ENCODE measurements at places on chromosomes 2 and 18.
A peak's percentile ranks its signal among the peaks of the same experiment; 100 is the strongest.

- DNase-seq = peak; percentile 86
Measured at GRCh38 chr2:65056215-65057053, at the start of gene CEP68. CEP68 (plus strand) TSS chr2:65056416; CDS start chr2:65069445, 13,029 bp downstream.

- peak; percentile 14 for DNase-seq
Measured at GRCh38 chr18:4960578-4960977, 236.5 kb downstream of the AKAIN1 start.

- peak; percentile 2 for DNase-seq
Measured at GRCh38 chr2:118609138-118609537, 238.3 kb downstream of the EN1 start.

- DNase-seq = no peak
Measured at GRCh38 chr2:153091344-153091743, 372.9 kb downstream of the ARL6IP6 start.

DNA sequence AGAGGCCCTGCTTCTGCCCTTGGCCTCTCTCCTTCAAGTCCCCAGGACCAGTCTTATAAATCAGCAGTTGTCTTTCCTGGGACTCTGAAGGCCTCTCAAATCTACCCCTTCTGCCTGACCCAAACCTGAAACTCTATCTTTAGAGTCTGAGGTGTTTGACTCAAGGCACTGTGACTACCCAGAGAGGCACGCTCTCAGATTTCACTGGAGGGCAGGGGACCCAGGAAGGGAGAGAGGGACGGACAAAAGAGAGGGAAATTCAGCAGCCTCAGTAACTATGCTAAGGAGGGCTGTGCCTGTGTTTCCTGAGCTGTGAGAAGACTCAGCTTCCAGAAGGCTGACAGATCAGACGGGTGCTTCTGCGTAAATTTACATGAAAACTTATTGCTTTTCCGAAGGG is 217.8 kb downstream of the HAUS1 start:
- peak; percentile 54 for DNase-seq

GRCh38 chr2:212721026-212721451 is 182.4 kb upstream of the ERBB4 start:
- no peak for DNase-seq

DNA sequence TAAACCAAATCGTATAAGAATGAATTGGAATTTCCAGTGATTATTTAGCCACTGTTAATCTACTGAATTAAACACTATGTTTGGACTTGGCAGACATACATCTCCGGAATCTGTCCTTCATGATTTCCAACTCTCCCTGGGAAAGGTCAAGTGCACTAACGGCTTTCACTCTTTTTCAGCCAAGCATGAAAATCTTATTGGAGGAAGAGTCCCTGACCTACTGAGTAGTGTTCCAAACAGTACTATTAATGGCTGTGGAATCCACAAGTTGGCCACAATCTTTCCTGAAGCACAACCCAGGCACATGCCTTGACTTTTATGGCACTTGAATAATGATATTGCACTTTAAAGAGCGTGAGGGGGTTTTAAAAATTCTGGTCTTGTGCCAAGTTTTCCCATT is 318.9 kb upstream of the RND3 start:
- no peak for DNase-seq

- peak; percentile 77 for DNase-seq
Measured at GRCh38 chr2:19532547-19533196, 174.2 kb upstream of the OSR1 start.

DNA sequence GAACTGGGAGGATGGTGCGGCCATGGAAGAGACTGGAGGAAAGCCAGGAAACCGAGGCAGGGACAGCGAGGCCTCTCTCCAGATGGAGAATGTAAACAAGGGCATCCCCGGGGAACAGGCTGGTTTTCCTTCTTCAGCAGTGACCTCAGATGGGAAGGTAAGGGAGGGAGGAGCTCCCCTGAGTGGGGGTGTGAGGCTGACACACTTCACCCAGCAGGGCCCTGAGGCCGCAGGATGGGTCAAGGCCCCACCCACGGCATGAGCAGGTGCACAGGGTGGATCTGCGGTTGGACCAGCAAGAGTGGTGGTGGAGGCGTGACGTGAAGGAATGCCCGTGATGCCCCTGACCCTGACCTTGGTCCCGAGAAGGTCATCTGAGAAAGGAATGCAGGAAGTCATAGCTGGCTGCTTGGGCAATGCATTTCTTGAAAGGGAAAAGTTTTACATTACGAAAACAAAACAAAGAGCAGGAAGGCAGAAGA is 48.1 kb downstream of the ADCY3 start:
- DNase-seq = no peak

DNA sequence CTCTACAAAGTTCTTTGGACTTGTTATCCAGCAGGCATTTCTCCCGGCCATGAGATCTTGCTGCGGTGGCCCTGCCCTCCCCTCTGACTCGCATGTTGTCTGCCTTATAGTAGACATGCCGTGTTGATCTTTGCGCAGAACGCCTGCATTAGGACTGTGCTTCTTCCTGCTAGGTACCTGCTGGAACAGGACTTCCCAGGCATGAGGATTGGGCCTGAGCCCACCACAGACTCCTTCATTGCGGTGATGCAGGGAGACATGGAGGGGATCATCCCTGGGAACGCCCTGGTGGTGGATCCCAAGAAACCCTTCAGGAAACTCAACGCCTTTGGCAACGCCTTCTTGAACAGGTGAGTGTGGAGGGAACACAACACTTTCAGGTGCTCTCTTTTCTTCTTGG is 10.1 kb downstream of the EHD3 start:
- DNase-seq = no peak

GRCh38 chr2:238940806-238941205 is 92.9 kb downstream of the TWIST2 start:
- DNase-seq = no peak

- DNase-seq = no peak
Measured at GRCh38 chr18:62979176-62979575, 263.8 kb downstream of the PHLPP1 start.

- no peak for DNase-seq
Measured at GRCh38 chr2:217459680-217460405, 543.0 kb downstream of the TNS1 start.

GRCh38 chr2:217691516-217691915 is 311.3 kb downstream of the TNS1 start:
- no peak for DNase-seq

GRCh38 chr2:101742547-101742946 is 45.0 kb downstream of the MAP4K4 start:
- DNase-seq = no peak

DNA sequence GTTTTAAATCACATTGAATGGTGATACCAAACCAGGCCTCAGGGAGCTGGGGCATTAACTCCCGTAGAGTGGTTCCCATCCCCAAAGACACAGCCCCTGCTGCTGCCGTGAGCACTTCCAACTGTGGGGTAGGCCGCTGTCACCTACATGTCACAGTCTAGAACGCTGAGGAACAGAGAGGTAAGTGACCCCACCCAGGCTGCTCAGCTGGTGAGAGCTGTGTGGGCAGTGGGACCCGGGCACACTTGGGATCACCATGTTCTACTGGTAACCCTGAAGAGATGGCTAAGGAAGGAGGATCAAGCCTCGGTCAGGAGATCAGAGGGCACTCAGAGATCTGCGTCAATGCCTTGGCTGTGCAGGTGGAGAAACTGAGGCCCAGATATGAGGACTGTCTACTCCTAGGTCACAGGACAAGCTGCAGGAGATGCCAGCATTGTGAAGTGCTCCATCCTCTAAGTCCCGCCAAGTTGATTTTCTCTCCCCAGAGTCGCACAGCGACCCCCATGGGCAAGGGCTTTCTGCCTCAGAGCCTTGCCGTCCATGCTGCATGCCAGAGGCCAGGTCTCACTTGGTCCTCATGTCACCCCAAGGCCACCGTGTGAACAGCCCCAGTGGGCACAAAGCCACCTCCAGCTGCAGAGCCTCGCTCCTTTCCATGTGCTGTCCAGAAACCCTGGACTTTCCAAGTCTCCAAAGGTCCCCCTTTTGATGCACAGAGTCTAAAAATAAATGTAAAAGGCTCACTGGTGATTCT is 144.2 kb upstream of the OTOS start:
- DNase-seq = no peak

DNA sequence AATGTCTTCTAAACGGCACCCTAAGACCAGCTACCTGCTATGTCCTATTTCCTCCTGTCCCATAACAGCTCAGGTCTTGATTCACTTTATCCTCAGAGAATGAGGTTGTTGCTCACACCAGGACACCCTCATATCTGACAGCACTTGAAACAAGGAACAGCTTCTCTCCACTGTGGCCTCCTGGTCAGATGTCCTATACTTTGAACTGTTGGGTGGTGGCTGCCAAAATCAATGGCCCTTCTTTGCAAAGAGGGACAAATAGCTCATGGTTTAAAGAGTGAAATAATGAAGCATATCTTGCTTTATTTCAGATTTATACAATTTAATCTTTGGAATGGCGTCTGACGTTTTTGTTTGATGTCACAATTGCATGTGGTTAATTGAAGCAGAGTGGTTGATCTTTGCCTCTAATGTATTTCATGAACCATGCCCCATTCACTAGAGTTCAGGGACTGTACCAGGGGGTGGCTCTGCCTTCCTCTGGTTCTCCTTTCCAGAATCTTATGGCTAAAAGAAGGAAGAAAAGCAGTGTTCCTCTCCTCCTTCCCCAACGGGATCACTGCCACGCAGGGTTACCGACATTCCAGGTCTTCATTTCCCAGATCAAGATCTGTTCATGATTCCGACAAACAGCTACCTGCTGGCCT is 24.1 kb upstream of the ZCCHC2 start:
- no peak for DNase-seq

GRCh38 chr2:206482633-206483032 is 39.3 kb downstream of the ADAM23 start:
- DNase-seq = no peak

GRCh38 chr2:203796248-203797010 is 71.1 kb upstream of the CTLA4 start:
- DNase-seq = no peak

- peak; percentile 76 for DNase-seq
Measured at GRCh38 chr2:101308432-101309210, at the start of gene RNF149. RNF149 (minus strand) TSS chr2:101308701; CDS start chr2:101308588, 113 bp downstream.

DNA sequence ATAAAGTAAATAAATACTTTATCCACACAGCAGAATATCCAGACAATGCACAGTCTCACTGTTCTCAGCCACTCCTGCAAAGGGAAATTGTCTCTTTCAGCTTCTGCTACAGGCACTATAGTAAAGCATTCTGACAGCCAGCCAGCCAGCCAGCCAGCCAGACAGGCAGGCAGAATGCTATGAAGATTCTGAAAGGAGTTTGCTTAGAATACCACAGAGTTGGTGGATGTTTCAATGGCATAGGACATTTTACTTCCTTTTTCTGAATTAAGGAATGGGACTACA is 116.1 kb upstream of the CYP26B1 start:
- DNase-seq = no peak

DNA sequence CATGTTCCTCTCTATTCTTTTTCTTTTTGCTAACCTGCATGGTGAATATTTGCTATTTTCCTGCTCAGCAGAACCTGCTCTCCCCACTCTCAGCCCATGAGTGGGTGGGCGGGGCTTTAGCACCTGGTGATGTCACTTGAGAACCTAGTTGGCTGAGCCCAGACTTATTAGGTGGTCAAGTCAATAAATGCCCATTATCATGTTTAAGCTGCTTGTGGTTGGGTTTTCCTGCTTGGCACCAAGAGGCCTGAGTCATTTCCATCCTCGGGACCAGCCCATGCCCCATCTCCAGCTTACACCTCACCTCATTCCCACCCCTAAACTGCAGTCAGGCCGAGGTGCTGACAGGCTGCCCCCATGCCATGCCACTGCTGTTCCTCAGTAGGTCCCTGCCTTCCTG is 226.6 kb downstream of the ANKRD30B start:
- DNase-seq = no peak

DNA sequence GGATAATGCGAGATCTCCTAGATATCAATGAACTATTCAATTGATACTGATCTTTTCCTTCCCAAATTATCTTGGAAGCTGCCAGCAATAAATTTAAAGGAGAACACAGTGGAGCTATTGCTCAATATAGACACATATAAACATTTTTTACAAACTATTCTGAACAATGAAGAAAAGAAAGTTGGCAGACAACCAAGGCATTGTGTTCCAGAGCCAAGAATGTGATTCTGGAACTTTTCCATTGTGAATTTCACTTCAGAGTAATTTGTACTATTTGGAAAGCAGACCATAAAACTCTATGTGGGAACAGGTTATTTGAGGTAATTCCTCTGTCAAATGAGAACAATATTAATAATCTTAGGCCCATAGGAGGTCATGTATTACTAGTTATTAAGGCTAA is 588.2 kb downstream of the IRS1 start:
- peak; percentile 72 for DNase-seq

GRCh38 chr2:178874529-178875240 is 67.5 kb upstream of the TTN start:
- peak; percentile 64 for DNase-seq

- DNase-seq = no peak
Measured at GRCh38 chr2:174086708-174087107, 121.5 kb upstream of the SP3 start.

GRCh38 chr2:28610583-28611201 is 114.8 kb downstream of the PLB1 start:
- peak; percentile 96 for DNase-seq

DNA sequence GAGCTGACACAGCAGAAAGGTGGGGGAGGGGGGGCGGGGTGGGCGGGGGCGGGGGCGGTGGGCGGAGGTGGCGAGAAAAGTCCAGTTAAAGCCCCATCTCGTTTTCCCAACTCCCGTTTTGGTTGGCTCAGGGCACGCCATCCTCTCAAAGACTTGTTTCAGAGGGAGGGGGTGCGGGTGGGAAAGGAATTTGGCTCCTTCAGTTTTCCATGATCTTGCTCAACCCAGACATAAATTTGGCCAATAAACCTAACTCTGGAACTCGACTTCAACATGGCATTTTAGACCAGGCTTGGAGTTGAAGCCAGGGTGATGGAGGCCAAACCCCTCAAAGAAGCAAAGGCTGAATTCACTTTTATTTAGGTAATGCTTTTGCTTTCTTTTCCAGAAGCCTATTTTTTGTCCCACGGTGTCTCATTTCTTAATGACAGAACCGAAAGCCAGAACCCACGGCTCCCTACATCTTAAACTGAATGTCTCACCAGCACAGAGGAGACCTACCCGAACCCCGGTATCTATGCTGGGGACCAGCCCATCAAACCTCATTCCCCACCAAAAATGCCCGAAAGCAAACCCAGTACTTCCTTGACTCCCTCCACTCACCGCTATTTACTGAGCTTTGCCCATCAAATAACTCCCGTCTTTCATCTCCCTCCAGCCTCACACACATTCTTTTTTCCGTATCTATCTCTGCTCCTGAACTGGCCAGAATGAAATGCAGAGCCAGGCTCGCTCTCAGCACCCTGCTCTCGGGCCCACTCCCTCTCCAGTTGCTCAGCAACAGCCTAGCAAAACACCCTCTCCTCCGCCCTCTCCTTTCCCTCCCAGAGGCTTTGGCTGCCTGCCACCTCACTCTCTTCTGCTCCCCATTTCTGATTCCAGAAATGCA is 4.3 kb downstream of the IGFBP5 start:
- DNase-seq = no peak

- no peak for DNase-seq
Measured at GRCh38 chr18:43932140-43932539, 654.9 kb upstream of the SYT4 start.

DNA sequence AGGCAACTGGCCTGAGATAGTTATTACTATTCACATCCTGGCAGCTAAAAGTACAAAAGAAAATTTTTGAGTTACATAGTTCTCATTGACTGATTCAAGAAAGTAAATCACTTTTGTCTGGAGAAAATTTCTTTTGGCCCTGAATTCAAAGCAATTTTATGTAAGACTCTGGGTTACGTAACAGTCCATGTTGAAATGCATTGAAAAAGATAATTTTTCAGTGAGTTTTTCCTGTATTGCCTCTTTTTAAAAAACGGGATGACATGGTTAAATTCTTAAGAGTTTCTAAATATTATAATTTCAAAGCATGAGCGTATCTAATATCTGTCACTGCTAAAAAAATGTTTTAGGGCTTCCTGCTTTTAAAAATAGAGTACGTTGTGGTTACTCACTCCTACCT is 72.7 kb downstream of the ANKRD12 start:
- no peak for DNase-seq

All from foreskin keratinocyte (primary cell).